IMR-90 (cell line): ENCODE measurements at places on chromosomes 7 and 10. TPM values are rescaled to one million over a fixed set of nuclear protein-coding genes. Genes with fewer than 3 reads are reported as not detected.

CHN2 gene
- total RNA-seq, result not detected in 2 replicates

DNA sequence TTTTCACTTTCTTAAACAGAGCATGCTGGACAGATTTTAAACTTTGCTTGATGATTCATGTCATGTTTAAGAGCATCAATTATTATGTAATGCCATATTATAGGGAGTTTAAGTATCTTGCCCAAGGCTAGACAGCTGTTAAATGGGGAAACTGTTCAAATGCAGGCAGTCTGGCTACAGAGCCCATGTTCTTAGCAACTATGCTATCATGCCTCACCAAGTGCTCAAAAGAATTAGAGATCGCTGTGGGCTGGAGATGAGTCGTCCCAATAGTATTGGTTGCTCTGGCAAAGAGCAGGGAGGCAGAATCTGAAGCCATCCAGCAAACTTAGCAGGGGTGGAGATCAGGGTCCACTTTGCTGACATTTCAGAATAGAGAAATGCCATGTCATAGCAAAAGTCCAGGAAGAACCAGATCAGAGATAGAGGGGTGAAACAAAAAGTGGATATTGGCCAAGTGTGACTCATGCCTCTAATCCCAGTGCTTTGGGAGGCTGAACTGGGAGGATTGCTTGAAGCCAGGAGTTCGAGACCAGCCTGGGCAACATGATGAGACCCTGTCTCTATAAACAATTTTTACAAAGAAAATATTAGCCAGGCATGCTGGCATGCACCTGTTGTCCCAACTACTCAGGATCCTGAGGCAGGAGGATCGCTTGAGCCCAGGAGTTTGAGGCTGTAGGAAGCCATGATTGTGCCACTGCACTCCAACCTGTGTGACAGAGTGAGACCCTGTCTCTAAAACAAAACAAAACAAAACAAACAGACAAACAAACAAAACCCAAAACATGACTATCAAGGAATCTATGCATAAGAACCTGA is 57.8 kb downstream of the BAMBI start:
- peak overlapping the region; percentile 40 for H3K27ac ChIP-seq
- peaks cover 5% of the 10 kb centered on the region for H3K4me1 ChIP-seq
- H3K4me3 ChIP-seq, result no peak overlapping the region
- no peaks in the 10 kb centered on the region for H3K36me3 ChIP-seq
- peak; percentile 96 for DNase-seq

CPA2 gene
- not detected in 2 replicates for total RNA-seq

DNA sequence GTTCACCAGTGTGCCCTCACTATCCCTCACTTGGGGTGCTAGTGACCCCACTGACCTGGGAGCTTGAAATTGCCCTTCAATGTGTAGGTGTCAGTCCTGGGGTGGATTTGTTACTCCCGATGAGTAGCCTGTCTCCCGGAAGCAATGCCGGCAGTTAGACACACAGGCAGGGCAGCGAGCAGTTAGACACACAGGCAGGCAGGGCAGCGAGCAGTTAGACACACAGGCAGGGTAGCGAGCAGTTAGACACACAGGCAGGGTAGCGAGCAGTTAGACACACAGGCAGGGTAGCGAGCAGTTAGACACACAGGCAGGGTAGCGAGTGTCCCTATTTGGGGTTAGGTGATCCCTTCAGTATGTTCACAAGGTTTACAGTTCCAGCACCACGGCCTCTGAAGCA is 44.0 kb downstream of the VWA2 start:
- H3K4me3 ChIP-seq, result no peak overlapping the region
- peaks cover 54% of the 10 kb centered on the region for H3K27me3 ChIP-seq
- DNase-seq, result no peak
- no peaks in the 10 kb centered on the region for H3K36me3 ChIP-seq
- H3K27ac ChIP-seq, result no peak overlapping the region

GRCh38 chr7:157234271-157234670 is 95.5 kb downstream of the UBE3C start:
- DNase-seq, result no peak
- H3K36me3 ChIP-seq, result peaks cover 31% of the 10 kb centered on the region
- H3K27ac ChIP-seq, result no peak overlapping the region

DNA sequence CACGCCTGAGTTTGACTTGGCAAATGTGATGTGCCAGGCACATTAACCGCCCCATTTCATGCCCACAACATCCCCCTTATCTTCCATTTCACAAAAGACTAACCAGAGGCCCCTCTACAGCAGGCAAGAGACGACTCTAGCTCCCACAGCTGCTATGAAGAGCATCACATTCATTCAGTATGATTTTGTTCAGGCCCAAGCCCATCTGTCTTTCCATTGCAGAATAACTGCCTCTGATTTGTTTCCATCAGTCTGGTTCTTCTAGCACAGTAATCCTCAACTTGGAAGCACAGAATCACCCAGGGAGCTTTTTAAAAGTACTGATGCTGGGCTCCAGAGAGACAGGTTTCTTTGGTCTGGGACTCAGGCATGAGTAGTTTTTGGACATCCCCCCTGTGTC is 169.7 kb downstream of the NEURL1 start:
- DNase-seq, result no peak
- H3K27ac ChIP-seq, result no peak overlapping the region
- H3K36me3 ChIP-seq, result peaks cover 17% of the 10 kb centered on the region

- no peak overlapping the region for H3K4me3 ChIP-seq
- H3K36me3 ChIP-seq, result peaks cover 63% of the 10 kb centered on the region
- no peak overlapping the region for H3K27ac ChIP-seq
- no peak for DNase-seq
- no peaks in the 10 kb centered on the region for H3K27me3 ChIP-seq
Measured at GRCh38 chr7:65971021-65971420, 11.0 kb downstream of the GUSB start.

DNA sequence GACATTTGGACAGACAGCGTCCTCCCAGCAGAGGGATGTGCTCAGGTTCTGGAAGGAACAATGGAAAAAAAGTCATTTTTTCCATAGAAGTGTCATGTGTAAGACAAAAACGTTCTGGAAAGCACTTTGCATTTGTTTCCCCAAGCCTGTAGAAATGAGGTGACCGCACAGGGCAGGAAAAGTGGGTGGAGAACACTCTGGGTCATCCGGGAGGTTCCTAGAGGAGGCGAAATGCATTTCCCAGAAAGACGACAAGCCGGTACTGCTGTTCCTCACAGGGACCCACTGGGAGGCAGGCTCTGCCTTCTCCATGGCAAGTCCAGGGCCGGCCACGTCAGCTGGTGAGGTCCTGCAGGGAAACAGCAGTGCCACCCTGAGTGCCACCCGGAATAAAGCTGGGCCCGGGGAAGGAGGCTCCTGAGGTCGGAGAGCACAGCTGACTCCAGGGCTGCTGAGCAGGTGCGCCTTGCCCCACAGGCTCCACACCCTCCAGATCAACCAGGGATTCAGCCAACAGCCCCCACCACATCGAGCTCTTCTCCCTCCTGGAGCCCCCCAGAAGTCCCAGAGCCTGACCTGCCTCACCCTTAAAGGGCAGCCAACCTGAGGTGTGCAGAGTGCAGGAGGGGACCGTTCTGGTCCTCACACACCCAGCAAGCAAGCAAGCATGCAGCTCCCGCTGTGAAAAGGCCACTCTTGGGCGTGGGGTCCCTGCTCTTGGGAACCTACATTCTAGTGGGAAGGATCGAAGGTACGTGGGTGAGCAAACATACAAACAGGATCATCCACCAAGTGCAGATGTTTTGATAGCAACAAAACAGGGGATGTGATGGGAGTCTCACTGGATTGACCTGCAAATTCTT is 28.8 kb upstream of the INPP5A start:
- H3K27me3 ChIP-seq, result peaks cover 2% of the 10 kb centered on the region; the same call in 1 of the 2 replicates
- no peak overlapping the region for H3K27ac ChIP-seq
- H3K36me3 ChIP-seq, result no peaks in the 10 kb centered on the region

- no peak overlapping the region for H3K27ac ChIP-seq
- H3K36me3 ChIP-seq, result peaks cover 44% of the 10 kb centered on the region
- no peak overlapping the region for H3K4me3 ChIP-seq
- H3K27me3 ChIP-seq, result no peaks in the 10 kb centered on the region
Measured at GRCh38 chr10:5789626-5790025, 23.6 kb downstream of the GDI2 start.

GRCh38 chr7:29606287-29606721 is 42.7 kb downstream of the PRR15 start:
- H3K4me1 ChIP-seq, result no peaks in the 10 kb centered on the region
- no peaks in the 10 kb centered on the region for H3K27me3 ChIP-seq
- no peak overlapping the region for H3K4me3 ChIP-seq
- H3K27ac ChIP-seq, result no peak overlapping the region
- no peaks in the 10 kb centered on the region for H3K36me3 ChIP-seq

- H3K4me3 ChIP-seq, result no peak overlapping the region
- peak overlapping the region; percentile 20 for H3K27ac ChIP-seq
- no peaks in the 10 kb centered on the region for H3K27me3 ChIP-seq
- no peaks in the 10 kb centered on the region for H3K36me3 ChIP-seq
- peaks cover 41% of the 10 kb centered on the region for H3K4me1 ChIP-seq
Measured at GRCh38 chr7:22561895-22562593, 62.1 kb upstream of the STEAP1B start.

DNA sequence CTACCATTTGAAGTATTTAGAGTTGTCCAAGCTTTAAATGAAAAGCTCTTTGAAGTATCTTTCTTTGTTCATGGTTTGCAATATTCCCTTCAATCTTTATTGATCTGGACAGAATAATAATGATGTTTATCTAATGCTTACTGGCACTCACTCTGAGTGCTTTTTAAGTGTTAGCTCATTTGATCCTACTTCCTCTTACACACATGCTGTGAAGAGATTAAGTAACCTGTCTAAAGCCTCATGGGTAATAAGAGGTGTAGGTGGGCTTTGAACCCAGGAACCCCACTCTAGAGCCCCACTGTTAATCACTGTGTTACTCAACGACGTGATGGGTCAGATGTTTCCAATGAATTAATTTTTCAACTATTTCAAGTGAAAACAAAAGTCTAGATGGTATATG is 31.1 kb upstream of the ADD3 start:
- DNase-seq, result no peak
- H3K27me3 ChIP-seq, result no peaks in the 10 kb centered on the region
- no peak overlapping the region for H3K27ac ChIP-seq
- H3K4me1 ChIP-seq, result peaks cover 4% of the 10 kb centered on the region; the same call in 1 of the 2 replicates
- H3K36me3 ChIP-seq, result no peaks in the 10 kb centered on the region
- H3K4me3 ChIP-seq, result no peak overlapping the region

INMT gene
- total RNA-seq, result 1.7 and 2.2 TPM in 2 replicates

- no peaks in the 10 kb centered on the region for H3K27me3 ChIP-seq
- H3K4me3 ChIP-seq, result no peak overlapping the region
- H3K36me3 ChIP-seq, result no peaks in the 10 kb centered on the region
- H3K4me1 ChIP-seq, result no peaks in the 10 kb centered on the region
- no peak for DNase-seq
Measured at GRCh38 chr7:34718867-34719266, 60.8 kb downstream of the NPSR1 start.

DNA sequence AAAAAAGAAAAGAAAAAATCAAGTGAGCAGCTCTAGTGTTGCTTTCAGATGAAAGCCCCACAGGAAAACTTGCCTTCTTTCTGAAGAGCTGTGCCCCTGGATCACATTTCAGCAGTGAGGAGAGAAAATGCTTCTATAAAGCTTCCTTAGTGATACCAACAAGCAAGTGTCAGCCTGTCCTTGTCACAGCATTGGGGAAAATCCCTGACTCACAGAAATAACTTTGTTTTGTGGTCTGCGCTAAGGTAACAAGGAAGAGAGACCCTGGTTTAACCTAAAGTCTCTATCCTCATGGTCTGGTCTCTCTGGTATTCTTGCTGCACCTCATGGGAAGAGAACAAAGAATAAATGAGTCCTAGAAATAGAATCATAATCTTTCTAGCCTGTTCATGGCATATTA is 885.2 kb upstream of the SORCS1 start:
- H3K36me3 ChIP-seq, result no peaks in the 10 kb centered on the region
- no peak overlapping the region for H3K27ac ChIP-seq
- DNase-seq, result no peak

GRCh38 chr7:50308532-50309385 is 4.2 kb downstream of the IKZF1 start:
- DNase-seq, result no peak
- peaks cover 14% of the 10 kb centered on the region for H3K27me3 ChIP-seq
- no peaks in the 10 kb centered on the region for H3K36me3 ChIP-seq
- no peak overlapping the region for H3K4me3 ChIP-seq
- no peak overlapping the region for H3K27ac ChIP-seq
- H3K4me1 ChIP-seq, result no peaks in the 10 kb centered on the region

GRCh38 chr7:16205466-16205865 is 215.9 kb downstream of the CRPPA start:
- H3K4me3 ChIP-seq, result no peak overlapping the region
- no peak overlapping the region for H3K27ac ChIP-seq
- H3K4me1 ChIP-seq, result no peaks in the 10 kb centered on the region
- no peak for DNase-seq
- H3K36me3 ChIP-seq, result no peaks in the 10 kb centered on the region
